ENCODE measurements at places on chromosomes 2 and 18.

GRCh38 chr18:47417807-47418206 is 166.3 kb upstream of the SKOR2 start:
- no peak for DNase-seq

- peak; percentile 84 for DNase-seq
Measured at GRCh38 chr18:8548186-8548585, 61.1 kb upstream of the RAB12 start.

DNA sequence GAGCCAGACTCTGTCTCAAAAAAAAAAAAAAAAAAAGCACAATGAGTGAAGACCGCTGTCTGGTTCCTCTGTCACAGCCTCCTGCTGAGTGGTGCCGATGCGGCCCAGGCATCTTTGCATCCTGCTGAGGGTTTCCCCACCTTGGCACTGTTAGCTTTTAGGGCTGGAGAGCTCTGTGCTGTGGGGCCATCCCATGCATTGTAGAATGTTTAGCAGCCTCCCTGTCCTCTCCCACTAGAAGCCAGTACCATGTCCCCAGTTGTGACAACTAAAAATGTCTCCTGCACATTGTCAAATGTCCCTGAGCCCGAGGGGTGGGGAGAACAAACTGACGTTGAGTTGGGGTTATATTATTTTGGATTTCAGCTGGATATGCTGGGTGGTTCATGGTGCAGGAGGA is 7.9 kb upstream of the COLEC11 start:
- DNase-seq = no peak

DNA sequence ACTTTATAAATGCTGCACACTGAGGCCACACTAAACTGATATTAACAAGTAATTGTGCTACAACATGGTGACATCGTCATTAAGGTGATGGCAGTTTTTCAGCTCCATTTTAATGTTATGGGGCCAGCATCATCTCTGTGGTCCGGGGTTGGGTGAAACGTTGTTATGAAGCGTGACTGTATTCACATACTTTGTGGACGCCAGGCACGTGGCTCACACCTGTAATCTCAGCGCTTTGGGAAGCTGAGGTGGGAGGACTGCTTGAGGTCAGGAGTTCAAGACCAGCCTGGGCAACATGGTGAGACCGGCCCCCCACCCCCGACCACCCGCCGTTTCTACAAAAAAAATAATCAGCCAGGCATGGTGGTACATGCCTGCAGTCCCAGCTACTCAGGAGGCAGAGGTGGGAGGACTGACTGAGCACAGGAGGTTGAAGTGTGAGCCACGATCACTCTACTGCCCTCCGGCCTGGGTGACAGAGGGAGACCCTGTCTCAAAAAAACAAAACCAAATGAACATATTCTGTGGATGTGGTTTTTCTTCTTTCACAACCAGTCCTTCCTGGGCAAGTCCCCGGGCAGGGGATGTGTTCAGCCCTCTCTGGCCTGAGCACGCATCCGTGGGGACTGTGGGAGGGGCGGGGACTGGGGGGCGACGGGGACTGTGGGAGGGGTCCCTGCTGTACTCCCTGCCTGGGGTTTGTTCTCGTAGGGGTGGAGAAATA is 12.9 kb upstream of the GAL3ST2 start:
- DNase-seq = no peak
